Hematopoietic multipotent progenitor cell (in vitro differentiated cells): ENCODE measurements at places on chromosomes 5 and 9. TPM values are rescaled to one million over a fixed set of nuclear protein-coding genes. Genes with fewer than 3 reads are reported as not detected.

The NTNG2 gene
- total RNA-seq = 22.1 TPM

The ANKDD1B gene
- total RNA-seq = under 0.01 TPM

The MRPL22 gene
- 5.7 TPM for total RNA-seq

The GNA14 gene
- total RNA-seq = under 0.01 TPM

The C9orf153 gene
- 0.81 TPM for total RNA-seq

The KCTD16 gene
- under 0.01 TPM for total RNA-seq

The ALDOB gene
- not detected for total RNA-seq

The AHRR gene
- 0.54 TPM for total RNA-seq

The DAB2 gene
- total RNA-seq = 4.6 TPM

The FBP1 gene
- 0.54 TPM for total RNA-seq

The KIF24 gene
- 2.2 TPM for total RNA-seq

The RETREG1 gene
- 6.2 TPM for total RNA-seq

The RANBP17 gene
- total RNA-seq = 12.4 TPM

The KIF12 gene
- under 0.01 TPM for total RNA-seq
